Stimulated activated CD8-positive, alpha-beta memory T cell treated with anti-CD3 and anti-CD28 coated beads, Interleukin-2, amount 100 ng/mL, for 1 hour (primary cell): ENCODE measurements at places on chromosomes 1 and 21.

DNA sequence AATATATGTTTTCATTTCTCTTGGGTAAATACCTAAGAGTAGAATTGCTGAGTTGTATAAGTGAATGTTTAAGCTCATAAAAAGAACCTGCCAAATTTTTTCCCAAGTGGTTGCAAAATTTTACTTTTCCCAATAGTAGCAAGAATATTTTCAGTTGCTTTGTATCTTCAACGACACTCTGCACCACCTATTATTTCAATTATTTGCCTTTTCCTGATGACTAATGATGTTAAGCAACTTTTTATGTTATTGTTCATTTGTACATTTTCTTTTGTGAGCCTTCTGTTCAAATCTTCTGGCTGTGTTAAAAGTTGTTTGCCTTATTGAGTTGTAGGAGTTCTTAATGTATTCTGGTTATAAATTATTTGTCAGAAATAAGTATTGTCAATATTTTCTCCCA, 299.1 kb upstream of the NRIP1 start:
- no peak for DNase-seq

DNA sequence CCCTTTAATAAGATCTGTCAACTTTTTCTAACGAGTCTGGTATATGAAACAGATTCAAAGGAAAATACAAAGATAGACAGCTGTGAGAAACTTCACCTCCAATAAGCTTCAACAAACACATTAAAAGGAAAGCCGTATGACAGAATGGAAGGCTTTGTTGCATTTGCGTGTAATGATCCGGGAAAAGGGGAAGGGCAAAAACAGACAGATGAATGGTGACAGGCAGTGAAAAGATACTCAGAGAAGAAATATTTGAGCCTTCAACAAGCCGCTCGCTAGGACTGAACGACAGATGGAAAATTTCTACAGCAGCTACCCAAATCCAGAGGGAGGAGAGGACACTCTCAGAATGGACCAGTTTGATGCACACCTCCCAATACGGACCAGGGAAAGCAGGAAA, 14.9 kb downstream of the COPA start:
- no peak for DNase-seq

- DNase-seq = no peak
These were observed 38.6 kb downstream of the EIF2B3 start for GRCh38 chr1:44947774-44948311.

DNA sequence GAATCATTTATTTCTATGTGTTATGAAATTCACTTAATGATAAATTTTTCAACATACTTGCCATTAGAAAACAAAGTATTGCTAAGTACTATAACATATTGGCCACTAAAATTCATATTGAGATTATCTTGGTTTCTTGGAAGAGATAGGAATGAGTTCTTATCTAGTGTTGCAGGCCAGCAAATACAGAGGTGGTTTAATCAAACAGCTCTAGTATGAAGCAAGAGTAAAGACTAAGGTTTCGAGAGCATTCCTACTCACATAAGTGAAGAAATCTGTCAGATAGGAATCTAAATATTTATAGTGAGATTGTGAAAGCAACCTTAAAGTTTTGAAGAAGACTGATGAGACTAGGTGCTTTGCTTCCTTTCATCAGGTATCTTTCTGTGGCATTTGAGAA, 37.9 kb upstream of the FOXE3 start:
- DNase-seq = no peak

DNA sequence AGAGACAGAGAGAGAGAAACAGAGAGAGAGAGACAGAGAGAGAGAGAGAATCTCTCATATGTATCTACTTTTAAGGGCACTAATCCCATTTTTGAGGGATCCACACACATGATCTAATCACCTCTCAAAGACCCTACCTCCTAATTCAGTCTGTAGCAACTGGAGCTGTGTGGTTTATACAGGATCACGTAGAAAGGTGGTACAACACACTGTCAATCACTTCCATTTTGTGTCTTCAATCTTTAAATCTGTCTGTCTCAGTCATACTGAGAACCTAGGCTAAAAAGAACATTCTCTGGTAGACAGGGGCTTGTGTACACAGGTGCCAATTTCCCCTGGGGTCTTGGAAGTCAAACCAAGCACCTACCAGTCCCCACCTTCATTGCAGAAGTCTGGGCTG, 229.9 kb downstream of the TGFB2 start:
- no peak for DNase-seq

GRCh38 chr1:80047791-80048190, 1041.3 kb upstream of the ADGRL4 start:
- DNase-seq = no peak
